ENCODE measurements at places on chromosomes 16 and 17.

GRCh38 chr17:51733166-51733565 is 425.3 kb downstream of the CA10 start:
- DNase-seq: no peak

DNA sequence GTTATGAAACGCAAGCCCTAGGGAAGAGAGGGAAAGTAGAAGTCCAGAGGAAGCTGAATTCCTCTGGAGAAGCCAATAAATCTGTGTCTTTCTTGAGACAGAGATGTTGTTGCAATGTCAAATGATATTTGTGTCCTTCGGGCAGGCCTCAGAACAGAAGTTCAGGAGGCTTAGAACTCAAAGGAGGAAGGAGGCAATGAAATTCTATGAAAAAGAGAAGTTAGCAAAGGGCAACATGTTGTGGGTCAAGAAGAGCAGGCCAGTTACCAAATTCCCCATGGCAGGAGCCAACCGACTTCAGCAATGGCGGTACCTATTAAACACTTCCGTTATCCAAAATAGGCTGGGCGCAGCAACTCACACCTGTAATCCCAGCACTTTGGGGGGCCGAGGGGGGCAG is 109.0 kb upstream of the DHX40 start:
- DNase-seq: no peak

DNA sequence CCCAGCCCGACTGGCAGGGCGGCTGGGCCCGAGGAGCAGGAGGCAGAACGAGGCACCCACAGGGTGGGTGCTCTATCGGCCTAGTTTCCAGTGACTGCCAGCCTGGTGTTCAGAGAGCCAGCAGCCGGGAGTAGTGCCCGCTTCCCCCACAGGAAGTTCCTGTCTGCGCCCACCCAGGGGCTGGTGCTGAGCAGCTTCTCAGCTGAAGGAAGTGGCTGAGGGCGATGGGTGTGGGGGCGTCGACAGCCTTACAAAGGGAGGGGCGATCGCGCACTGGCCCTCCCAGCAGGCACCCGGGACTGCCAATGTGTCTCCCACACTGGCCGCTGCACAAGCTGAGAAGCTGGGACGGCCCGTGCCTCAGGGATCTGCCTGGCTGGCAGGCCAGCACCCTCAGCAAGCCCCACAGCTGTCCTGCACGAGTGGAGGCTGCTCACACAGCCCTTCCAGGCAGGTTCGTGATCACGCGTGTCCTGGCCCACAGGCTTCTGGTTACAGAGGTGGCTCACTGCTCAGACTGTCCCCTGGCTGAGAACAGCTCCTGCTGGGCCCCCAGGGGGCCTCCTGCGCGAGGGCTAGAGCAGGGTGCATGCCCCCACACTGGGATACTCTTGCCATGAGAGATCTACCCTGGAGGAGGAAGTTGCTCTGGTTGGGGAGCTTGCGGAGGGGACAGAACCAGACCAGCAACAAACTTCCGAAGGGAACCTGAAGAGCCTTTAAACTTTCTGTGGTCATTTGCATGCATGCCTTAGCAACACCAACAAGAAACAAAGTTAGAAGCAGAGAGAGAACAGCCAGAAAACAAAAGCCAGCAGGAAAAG is 2.5 kb downstream of the RNF166 start:
- DNase-seq: no peak

- no peak for DNase-seq
These were observed 30.5 kb upstream of the SLC5A10 start for GRCh38 chr17:18921485-18921884.

- no peak for DNase-seq
These were observed 31.3 kb upstream of the TAC4 start for GRCh38 chr17:49878931-49879904.

DNA sequence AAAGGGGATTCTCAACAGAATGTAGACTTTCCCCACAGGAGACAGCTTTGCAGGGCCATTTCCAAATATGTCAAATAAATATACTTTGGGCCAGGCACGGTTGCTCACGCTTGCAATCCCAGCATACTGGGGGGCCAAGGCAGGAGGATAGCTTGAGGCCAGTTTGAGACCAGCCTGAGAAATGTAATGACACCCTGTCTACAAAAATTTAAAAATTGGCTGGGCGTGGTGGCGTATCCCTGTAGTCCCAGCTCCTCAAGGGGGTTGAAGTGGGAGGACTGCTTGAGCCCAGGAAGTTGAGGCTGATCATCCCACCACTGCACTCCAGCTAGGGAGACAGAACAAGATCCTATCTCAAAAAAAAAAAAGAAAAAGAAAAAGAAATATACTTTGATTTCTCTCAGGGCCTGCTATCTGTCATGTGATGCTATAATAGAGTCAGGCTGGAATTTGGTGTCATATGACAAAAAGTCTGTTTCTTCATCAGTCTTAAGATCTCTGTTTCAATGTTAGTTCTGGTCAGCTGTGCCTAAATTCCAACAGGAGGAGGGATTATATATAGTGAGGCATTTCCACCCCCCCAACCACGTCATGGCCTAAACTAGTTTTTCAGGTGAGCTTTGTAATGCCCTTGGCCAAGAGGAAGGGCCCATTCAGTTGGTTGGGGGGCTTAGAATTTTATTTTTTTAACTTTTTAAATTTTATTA is 4.3 kb upstream of the ZDHHC7 start:
- no peak for DNase-seq

GRCh38 chr17:1447052-1447451 is 9.0 kb downstream of the CRK start:
- no peak for DNase-seq

- DNase-seq: no peak
These were observed 88.0 kb downstream of the LITAF start for GRCh38 chr16:11498683-11499082.

GRCh38 chr17:79156463-79157095 is 82.0 kb downstream of the ENGASE start:
- DNase-seq: no peak

DNA sequence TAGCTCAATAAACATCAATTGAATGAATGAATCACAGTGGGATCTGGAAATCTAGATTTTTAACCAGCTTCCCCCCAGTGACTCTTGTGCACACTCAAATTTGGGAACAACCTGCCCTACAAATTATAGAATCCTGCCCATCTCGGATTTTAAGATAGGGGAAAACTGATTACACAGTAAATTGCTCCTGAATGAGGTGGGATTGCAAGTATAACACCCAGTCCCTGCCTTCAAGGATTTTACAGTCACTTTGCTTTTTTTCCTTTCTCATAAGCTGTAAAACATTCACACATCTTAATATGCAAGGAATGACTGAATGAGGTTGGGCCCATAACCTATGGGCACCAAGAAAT is 48.5 kb downstream of the TEKT5 start:
- DNase-seq: no peak

- DNase-seq: peak; percentile 68
These were observed 5.9 kb downstream of the PHAF1 start for GRCh38 chr16:67115639-67116038.

DNA sequence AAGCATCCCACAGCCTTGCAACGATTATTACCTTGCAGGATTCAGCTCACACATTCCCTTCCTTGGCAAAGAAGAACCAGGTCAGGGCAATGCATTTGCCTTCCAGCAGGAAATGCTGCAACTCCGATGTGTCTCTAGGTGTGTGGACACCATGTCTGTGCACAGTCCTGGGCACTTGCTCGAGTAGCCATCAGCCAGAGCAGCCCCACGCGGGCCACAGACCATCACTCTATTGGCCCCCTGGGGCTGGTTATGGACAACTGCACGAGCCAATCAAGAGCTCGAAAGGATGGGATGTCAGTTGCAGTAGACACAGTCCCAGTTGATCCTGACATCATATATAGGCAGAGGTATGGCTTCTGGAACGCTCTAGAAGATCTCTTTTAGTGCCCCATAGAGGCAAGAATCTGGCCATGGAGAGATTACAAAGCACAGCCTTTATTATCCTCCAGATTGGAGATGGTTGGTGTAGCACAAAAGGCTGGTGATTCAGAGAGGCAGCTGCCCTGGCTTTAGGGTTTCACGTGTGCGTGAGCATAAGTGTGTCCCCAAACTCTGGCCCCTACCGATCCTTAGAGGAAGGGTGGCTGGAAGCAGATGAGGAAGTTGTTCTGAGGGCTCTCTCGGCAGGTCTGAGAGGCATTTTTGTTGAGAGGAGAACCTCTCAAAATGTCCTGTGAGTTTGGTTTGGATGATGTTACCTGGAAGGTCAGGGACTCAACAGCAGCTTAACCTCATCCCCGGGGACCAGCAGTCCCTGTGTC is 403.8 kb downstream of the SEC14L1 start:
- DNase-seq: no peak

DNA sequence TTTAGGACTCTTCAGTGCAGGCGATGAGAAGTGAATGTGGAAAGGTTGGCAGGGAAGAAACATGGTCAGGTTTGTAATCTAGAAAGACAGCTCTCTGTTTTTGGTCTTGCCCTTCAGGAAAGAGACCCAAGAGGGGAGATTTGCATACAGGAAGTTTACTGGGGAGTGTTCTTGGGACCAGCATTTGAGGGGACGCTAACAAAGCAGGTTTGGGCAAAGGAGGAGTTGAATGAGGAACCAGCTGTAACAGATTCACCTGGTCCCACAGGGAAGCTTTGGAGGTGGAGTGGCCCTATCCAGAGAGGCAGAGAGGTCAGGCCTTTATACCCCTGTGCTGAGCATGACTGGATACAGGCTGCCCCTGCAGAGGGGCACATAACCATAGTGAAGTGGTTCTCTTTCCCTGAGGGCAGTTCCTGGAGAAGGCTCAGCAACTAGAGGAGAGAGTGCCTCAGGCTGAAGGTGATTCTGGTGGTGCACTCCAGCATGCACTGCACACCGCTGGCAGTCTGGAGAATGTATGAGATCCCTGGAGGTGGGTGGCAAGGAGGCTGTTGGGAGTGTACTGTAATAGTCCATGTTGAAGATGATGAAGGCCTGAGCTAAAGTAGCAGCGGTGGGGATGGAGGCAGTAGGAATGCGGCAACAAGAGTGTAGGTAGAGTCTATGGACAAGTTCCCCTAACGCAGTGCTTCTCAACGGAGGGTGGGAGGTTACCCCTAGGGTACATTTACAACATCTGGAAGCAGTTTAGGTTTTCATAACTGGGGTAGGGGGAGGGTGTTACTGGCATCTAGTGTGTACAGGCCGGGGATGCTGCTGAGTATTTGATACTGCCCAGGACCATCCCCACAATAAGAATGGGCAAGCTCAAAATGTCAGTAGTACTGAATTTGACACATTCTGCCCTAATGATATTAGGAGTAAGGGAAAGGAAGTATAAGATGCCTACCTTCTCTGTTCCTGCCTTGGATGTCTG is 37.2 kb downstream of the MAP2K6 start:
- DNase-seq: no peak

Measured in SW 1271 (cell line).